ENCODE measurements at places on chromosomes 3 and 15. TPM values are rescaled to one million over a fixed set of nuclear protein-coding genes. Genes with fewer than 3 reads are reported as not detected.

Gene ST3GAL6
- total RNA-seq: 4.0 TPM

Gene RASL12
- total RNA-seq: not detected

Gene SLC22A14
- not detected for total RNA-seq

Gene ACP3
- not detected for total RNA-seq

Gene PLA2G4F
- total RNA-seq: not detected

Gene SELENOS
- 61.8 TPM for total RNA-seq

Gene LHFPL4
- not detected for total RNA-seq

Gene RPSA
- 1,533 TPM for total RNA-seq

Gene GABRG3
- total RNA-seq: not detected

Gene KBTBD13
- total RNA-seq: not detected

Gene WDR5B
- 10.4 TPM for total RNA-seq

Gene SKOR1
- not detected for total RNA-seq

Gene SLC12A8
- total RNA-seq: 24.9 TPM

Gene STARD5
- 1.7 TPM for total RNA-seq

Gene CHRNA3
- 0.14 TPM for total RNA-seq

Gene KNL1
- 33.6 TPM for total RNA-seq

Gene CGGBP1
- total RNA-seq: 72.9 TPM

Gene ADAMTSL3
- not detected for total RNA-seq

Gene RBM5
- 53.7 TPM for total RNA-seq

Gene ZNF654
- total RNA-seq: 11.1 TPM

Gene INSYN1
- total RNA-seq: 1.5 TPM

Gene GP5
- total RNA-seq: 0.02 TPM

Gene GOLGA8J
- total RNA-seq: 0.40 TPM

Gene GOLGA8T
- total RNA-seq: not detected

Measured in A172 (cell line).